Activated T-cell treated with anti-CD3 and anti-CD28 coated beads, Interleukin-2, amount 50 U/mL, for 24 hours (primary cell): ENCODE measurements at places on chromosomes 7 and 10.

DNA sequence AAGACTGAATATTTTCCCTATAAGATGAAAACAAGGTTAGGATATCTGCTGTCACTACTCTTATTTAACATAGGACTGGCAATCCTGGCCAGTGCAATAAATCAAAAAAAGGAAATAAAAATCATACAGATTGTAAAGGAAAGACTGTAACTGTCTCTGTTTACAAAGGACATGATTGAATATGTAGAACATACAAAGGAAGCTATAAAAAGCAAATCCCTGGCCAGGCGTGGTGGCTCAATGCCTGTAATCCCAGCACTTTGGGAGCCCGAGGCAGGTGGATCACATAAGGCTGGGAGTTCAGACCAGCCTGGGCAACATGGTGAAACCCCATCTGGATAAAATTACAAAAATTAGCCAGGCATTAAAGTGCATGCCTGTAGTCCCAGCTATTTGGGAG lies 15.8 kb downstream of the ZNF485 start:
- no peak for DNase-seq

DNA sequence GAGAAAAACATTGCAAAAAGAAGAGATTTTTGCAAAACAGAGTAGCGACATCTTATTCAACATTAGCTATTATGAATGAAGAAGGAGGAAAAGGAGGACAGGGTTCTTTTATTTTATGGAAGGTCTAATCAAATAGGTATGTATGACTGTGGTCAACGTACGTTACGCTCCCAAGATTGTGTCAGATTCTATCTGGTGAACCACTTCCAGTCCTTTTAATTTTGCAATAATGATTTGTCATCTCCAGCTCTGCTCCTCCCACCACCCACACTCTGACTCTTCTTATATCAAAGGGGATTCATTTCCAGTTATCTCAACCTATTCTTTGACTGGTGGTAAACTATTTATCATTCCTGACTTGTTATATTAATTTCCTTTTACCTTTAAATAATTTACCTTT lies 259.9 kb downstream of the CACNA2D1 start:
- DNase-seq, result no peak

GRCh38 chr7:21617916-21618390 lies 75.1 kb downstream of the DNAH11 start:
- DNase-seq, result no peak

DNA sequence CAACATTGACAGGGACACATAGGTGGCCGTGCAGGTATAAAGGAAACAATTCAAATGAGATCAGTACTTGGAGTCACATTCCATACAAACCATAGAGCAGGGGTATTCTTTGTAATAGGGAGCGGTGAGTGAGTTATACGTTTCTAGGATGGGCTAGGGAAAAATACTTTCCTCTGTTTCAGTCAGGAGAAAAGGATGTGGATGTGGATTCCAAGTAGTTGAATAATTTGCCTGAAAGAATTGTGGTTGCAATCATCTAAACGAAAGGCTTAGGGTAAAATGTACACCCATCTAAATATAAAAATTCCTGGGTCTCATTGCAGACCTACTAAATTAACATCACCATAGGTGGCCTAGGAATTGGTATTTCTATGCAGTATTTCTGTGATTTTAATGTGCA lies 270.7 kb upstream of the IGFBP3 start:
- no peak for DNase-seq

GRCh38 chr7:154553711-154554265 lies 449.1 kb downstream of the PAXIP1 start:
- no peak for DNase-seq

- no peak for DNase-seq
Measured at GRCh38 chr10:128739930-128740329, 613.7 kb upstream of the MKI67 start.

DNA sequence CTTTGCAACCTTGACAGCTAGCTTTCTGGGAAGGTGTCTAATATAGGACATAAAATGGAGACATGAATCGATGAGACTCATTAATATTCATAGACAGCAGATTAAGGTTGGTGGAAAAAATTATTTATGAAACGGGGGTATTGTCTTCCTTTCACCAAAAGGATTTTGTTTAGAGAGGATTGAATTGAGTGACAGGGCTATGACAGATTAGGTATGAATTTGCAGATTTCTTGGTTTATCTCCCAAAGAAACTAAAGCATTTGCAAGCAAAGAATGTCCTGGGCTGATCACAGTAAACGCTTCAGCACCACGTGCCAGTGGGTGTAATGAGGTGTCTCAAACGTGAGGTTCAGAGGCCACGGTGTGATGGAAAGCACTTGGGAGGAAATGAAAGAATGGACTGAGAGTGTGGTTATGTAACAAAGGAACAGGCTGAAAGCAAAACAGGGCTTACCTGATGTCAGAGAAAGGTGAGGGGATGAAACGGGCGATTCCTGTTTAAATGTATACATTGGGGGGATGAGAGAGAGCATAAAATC lies 329.2 kb upstream of the NPVF start:
- DNase-seq, result no peak

GRCh38 chr7:37118004-37118403 lies 330.7 kb downstream of the ELMO1 start:
- DNase-seq, result no peak

- DNase-seq, result no peak
Measured at GRCh38 chr7:87427288-87427687, 48.2 kb downstream of the ABCB4 start.

- DNase-seq, result no peak
Measured at GRCh38 chr10:12193193-12193592, 2.5 kb downstream of the NUDT5 start.

- DNase-seq, result no peak
Measured at GRCh38 chr10:124590216-124591122, 128.8 kb downstream of the LHPP start.

DNA sequence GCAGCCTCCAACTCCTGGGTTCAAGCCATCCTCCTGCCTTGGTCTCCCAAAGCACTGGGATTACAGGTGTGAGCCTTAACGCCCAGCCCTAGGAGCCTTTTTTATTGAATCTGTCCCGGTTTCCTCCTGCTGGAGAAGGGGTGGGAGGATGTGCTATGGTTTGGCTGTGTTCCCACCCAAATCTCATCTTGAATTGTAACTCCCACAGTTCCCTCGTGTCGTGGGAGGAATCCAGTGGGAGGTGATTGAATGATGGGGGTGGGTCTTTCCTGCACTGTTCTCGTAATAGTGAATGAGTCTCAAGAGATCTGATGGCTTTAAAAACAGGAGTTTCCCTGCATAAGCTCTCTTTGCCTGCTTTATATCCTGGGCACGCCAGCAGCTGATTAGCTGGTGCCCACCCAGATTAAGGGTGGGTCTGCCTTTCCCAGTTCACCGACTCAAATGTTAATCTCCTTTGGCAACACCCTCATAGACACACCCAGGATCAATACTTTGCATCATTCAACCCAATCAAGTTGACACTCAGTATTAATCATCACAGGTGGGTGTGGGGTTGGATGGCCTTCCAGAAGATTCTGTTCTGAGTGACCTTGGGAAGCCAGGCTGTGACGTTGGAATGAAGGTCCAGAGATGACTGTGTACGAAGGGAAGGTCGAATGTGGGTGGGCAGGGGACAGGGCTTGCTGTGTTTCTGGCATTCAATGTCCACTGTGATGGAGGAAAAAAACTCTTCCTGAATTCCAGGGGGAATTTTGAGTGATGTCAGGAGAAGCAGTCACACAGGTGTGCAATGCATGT lies 33.8 kb upstream of the CUX1 start:
- DNase-seq, result no peak

DNA sequence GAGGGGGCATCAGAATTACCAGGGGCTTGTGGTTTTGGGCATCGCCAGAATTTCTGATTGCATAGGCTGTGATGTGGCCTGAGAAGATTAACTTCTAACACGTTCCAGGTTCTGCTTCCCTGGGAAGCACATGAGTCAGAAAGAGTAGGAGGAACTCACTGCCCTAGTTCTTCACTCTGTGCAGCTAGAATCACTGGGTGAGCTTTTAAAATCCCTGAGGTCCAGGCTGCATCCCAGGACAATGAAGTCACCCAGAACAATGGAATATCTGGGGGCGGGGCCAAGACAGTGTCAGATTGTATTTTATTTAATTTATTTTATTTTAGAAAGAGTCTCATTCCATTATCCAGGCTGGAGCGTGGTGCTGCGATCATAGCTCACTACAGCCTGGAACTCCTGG lies 636.5 kb downstream of the CALN1 start:
- DNase-seq, result no peak

DNA sequence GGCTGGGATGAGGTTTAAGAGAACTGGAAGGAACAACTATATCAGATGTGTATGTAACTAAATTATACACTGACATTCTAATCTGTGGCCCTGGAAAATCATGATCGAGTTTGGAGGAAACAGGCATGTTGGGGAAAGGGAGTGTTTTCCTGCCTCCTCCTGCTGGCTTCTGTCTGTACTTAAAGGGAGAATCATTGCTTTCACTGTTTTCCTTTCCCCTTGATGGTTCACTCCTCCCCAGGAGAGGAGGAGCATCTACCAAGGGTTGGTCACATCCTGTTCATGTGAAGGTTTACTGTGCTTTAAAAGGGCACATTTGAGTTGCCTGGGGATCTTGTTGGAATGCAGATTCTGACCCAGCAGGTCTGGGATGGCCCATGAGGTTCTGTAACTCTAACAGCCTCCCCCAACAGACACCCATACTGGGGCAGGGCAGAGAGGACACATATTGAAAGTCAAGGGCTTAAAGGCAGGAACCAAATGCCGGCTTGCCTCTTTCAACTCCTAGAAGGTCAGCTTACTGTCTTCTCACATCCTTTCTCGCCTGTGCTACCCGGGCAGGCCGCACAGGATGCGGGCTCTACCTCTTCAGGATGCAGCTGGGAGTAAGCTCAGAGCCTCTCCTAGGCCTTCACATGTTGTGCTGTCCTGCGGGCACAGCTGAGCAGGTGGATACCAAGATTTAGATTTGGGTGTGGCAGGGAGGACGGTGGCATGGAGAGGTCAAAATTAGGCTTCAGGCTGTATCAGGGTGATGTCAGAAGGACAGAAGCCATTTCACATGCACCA lies 694.8 kb downstream of the KCNMA1 start:
- peak; percentile 29 for DNase-seq

- DNase-seq, result no peak
Measured at GRCh38 chr10:76644476-76644875, 993.1 kb downstream of the KCNMA1 start.

- DNase-seq, result no peak
Measured at GRCh38 chr7:133529861-133530260, 277.0 kb downstream of the EXOC4 start.

GRCh38 chr7:3780525-3780924 lies 479.5 kb downstream of the SDK1 start:
- no peak for DNase-seq

DNA sequence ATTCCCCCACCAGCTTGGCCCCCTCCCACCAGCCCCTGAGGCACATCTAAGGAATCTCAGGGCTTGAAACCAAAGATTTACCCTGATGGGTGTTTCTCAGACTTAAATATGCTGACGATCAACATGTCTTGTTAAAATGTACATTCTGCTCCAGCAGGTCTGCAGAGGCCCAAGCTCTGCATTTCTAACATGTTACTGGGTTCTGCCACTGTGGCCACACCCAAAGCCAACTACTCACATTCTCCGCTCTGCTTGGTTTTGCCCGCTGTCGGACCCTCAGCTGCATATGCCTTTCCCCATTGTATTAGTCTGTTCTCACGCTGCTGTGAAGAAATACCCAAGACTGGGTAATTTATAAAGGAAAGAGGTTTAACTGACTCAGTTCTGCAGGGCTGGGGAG lies 8.9 kb downstream of the PIP4K2A start:
- DNase-seq, result no peak

DNA sequence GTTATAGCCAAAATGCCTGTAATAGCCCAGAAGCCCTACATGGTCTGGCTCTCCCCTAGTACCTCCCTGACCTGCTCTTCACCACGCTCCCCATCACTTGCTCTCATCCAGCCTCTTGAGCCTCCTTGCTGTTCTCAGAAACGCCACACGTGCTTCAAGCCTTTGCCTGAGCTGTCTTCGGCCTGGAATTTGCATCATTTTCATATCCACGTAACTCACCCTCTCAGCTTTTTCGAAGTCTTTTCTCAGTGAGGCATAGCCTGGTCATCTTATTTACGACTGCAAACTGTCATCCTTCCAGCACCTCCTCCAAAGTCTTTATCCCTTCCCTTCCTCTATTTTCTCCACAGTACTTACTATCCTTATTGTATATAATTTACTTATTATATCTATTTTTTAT lies 151.0 kb upstream of the AHR start:
- no peak for DNase-seq

GRCh38 chr7:45718464-45719330 lies 144.5 kb downstream of the ADCY1 start:
- no peak for DNase-seq

DNA sequence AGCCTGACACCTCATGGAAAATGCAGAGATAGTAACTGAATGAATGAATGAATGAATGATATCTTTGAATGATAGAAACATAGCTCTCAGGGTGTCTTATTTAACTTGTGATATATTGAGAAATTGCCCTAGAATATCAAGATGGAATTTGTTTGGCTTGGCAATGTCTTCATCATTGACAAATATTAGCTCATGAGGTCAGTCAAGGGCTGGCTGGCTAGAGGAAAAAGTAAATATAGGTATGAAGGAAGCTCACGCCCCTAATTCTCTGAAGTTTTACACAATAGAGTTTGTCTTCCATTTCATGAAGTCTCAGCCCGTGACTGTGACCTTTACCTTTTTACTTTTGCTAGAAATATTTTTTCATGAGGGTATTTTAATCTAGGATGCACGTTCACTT lies 305.2 kb downstream of the ADARB2 start:
- DNase-seq, result no peak

DNA sequence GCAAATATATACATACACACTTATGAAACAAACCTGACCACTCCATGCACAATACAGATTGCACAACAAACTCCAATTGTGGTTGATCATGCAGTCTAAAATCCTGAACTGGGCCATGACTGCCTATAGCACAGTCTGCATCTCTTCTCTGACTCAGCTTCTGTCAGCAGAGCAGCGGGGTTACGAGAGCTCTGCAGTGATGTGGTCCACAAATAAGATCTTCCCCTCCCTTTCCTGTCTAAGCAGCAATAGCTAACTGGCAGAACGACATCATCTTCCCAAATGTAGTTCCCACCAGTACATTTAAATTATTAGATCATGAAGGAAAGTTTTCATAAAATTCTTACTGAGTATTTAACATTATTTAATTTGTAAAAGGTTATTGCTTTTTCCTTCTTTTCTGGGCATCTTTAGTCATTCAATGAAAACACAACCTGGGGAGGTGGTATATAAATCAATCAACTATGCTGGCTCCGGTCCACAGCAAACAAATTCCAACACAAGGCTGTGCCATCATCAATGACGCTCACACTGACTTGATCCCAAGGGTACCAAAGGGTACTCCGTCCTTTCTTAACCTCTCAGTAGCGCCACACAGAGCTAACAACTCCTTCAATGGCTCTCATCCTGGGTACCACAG lies 17.1 kb downstream of the ARHGAP21 start:
- no peak for DNase-seq
